ENCODE measurements at places on chromosomes 1 and 21.

DNA sequence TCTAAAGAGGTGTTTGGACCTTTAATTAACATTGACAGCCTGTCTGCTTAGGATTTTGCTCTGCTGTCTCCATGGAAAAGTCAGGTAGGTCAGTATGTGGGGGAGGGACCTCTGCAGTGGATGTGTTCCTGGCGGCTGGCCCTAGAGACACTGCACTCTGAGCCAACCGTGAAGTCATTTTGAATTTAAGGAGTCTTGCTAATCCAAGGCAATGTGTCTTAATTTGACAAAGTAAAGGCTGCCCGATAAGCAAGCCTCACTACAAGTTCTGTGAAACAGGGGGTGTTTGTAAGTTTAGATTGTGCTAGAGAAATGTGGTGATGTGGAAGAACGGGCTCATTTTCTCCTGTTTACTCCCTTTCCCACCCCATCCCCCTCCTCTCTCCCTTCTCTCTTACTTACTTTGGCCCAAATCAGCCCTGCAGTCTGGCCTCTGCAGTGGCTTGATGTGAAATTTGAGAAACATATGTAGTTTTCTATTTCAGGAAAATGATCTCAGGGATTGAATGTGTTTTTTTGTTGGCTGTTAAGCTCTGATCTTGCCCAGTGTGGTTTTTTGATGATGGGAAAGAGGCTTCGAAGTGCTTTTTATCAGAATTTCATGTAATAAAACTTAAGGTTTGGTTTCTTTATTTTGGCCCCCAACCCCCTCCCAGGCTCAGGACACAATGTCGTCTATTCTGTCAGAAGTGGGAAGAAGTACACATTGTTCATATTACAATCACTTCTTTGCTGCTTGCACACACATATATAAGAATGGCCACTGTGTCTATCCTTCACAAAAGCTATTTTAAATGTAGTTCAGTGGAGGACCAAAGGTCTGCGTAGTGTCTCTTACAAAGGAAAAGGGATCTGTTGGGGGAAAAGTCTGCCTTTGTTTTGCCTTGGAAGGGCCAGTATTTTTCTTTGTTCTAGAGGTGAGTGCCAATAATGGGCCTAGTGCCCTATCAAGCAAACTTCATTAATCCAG is 96.6 kb downstream of the FGGY start:
- no peak for DNase-seq

GRCh38 chr1:152654110-152654509 is 9.1 kb upstream of the LCE2D start:
- peak; percentile 67 for DNase-seq

- no peak for DNase-seq
These were observed 3.6 kb downstream of the CR1L start for GRCh38 chr1:207648334-207649209.

DNA sequence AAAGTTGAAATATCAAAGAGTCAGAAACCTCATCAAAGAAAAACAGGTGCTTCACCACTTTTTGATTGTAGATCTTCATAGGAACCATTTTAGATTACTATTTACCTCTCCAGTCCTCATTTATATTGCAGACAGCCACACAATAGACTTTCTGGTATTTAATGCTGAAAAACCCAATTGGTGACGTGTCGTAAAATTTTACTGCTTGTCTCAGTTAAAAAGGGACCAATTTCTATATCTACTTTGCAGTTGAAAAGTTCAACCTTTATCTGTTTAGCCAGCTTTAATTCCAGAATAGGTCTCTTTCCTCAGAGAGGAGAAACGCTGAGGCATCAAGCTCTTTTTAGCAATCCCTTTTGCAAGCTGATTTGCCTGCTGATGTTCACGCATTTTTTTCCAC is 1722.4 kb downstream of the PLA2G4A start:
- no peak for DNase-seq

DNA sequence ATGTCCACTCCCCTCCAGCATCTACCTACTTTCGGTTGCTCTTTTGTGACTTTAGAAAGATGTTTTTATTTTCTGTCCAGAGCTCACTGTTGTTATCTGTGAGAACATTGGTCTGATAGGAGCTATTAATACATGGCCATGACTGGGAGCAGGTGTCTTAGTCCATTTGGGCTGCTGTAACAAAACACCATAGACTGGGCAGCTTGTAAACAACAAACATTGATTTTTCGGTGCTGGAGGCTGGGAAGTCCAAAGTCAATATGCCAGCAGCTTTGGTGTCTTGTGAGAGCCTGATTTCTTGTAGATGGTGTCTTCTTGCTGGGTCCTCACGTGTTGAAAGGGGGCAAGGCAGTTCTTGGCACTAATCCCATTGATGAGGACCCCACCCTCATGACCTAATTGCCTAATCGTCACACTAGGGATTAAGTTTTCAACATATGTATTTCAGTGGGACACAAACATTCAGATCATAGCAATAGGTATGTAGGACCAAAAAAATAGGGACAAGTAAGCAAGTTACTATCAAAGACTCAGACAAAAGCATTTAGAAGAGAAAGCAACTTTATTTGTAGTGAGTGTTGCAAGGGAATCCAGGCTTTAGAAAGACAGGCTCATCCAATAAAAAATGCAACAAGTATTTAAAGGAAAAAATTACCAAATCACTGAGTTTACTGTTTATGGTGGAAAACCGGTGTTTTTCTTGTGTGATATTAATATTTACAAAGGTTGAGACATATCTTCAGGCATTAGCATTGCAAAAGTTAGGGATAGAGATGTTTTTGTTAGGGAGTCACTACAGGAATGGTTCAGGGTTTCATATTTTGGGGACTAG is 55.2 kb upstream of the WDR26 start:
- no peak for DNase-seq

GRCh38 chr1:2532485-2533160 is 2.6 kb upstream of the HES5 start:
- no peak for DNase-seq

- DNase-seq = peak; percentile 39
These were observed 37.1 kb upstream of the NBL1 start for GRCh38 chr1:19606817-19607642.

GRCh38 chr21:46100020-46100419 is 2.1 kb downstream of the COL6A2 start:
- no peak for DNase-seq

DNA sequence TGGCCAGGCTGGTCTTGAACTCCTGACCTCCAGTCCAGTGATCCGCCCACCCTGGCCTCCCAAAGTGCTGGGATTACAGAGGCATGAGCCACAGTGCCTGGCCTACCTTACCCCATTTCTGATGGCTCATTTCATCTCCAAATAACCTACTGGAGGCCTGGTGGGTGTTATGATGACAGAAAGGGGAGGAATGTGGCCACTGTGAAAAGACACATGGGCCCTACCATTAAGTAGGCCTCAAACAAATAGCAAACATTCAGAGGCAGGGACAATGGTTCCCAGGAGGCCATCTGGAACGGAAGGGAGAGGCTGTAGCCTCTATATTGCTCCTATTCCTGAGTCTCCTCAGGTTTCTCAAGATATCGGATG is 932 bp upstream of the FCRLA start:
- no peak for DNase-seq

- no peak for DNase-seq
These were observed 4.4 kb downstream of the TMEM200B start for GRCh38 chr1:29119121-29119929.

DNA sequence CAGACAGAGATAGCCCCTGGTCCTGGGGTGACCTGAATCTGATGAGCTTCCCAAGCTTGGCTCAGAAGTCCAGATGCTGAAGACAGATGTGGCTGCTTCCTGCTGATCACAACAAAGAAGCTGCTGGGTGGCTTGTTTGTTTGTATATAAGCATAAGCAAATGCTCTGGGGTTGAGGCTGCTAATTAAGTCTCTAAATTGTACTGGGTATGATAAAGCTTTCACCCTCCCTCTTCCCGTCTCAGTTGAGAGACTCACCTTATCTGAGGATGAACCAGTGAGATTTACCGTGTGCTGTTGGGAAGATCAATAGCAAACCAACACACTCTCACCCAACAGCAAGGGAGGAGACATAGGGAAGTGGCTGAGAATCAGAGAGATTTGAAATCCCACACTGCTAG is 42.0 kb downstream of the DAB1 start:
- no peak for DNase-seq

DNA sequence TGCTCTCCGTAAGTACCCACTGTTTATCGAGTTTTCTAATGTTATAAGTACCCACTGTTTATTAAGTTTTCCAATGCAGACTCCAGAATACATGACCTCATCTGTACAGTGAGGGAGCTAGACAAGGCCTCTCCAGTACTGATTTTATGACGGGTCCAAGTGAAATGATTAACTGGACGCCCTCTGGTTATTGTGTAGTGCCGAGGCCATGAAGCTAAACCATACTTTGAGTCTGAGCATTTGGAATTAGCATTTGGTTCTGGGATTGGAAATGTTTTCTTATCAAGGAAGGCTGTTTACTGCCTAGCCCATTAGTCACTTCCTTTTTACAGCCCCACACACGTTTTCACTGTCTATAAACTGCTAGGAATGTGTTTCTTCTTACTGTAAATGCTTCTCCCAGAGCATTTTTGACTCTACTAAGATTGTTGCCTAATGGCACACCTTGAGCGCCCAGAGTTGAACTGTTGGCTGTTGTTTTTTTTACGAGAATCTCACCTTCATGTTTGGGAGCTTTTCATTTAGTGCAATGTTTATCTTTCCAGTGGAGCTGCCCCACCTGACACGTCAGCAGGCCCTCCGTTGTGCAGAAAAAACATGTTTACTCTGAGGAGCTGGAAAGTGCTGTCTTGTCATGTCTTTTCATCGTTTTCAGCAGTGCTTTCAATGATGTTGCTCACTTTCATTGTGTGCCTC is 26.9 kb downstream of the SPATA46 start:
- no peak for DNase-seq

DNA sequence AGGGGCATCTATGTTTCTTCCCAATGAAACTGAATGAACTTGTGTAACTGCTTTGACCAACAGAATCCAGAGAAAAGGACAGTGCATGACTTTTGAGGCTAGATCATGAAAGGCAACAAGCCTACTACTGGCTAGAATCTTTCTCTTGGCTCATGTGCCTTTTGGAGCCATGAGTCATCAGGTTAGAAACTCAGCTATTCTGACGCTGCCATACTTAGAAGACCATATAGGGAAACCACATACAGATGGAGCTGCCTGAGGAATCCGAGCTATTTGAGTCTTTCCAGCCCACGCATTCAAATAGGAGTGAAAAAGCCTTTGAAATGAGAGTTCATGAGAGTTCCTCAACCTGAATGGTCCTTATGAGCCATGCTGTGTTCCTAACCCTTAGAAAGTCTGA is 738.5 kb upstream of the CHRM3 start:
- DNase-seq = no peak

DNA sequence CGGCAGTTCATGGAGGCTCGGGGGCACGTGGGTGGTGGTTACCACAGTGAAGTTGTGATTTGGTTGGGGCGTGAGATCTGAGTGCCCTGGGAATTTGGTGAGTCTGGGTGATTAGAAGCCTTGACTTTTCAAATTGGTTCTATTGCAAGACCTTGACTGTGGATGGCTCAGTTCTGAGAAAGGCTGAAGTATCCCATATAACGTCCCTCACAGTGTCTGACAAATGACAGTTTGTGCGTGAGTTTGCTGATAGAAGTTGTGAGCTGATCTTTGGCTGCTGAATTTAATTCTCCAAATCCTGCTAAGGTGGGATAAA is 549 bp downstream of the MSH4 start:
- no peak for DNase-seq

- no peak for DNase-seq
These were observed 31.3 kb downstream of the SDCCAG8 start for GRCh38 chr1:243287123-243287460.

- no peak for DNase-seq
These were observed 489.7 kb downstream of the NPHP4 start for GRCh38 chr1:5502311-5503194.

GRCh38 chr1:56056438-56057287 is 522.7 kb downstream of the PLPP3 start:
- no peak for DNase-seq

GRCh38 chr1:207811319-207811718 is 59.5 kb downstream of the CD46 start:
- no peak for DNase-seq

GRCh38 chr1:207922554-207922953 is 11.6 kb upstream of the CD34 start:
- no peak for DNase-seq

GRCh38 chr1:222794656-222795474 is 20.0 kb upstream of the DISP1 start:
- DNase-seq = no peak

GRCh38 chr1:247746391-247746935 is 1.5 kb downstream of the OR14A2 start:
- no peak for DNase-seq

- DNase-seq = no peak
These were observed 19.3 kb downstream of the KAZN start for GRCh38 chr1:14617791-14618190.

DNA sequence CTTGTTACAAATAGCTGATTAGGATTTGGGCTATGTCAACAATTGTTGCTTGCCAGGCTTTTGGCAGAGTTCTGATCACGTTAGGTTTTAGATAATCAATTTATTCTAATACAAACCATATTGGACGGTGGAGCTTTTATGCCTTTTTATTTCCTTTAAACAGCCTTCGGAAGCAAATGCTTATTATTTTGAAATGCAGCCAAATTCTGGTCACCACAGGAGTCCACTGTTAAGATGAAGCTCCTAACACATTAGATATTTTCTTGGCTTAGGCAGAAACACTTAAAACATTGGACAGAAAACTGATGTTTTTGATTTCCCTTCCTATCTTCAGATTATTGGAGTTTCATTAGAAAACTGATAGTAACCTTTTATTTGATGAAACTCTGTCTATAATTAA is 82.9 kb downstream of the CENPF start:
- no peak for DNase-seq

- DNase-seq = peak; percentile 42
These were observed 32.4 kb downstream of the PRMT2 start for GRCh38 chr21:46667741-46668380.

DNA sequence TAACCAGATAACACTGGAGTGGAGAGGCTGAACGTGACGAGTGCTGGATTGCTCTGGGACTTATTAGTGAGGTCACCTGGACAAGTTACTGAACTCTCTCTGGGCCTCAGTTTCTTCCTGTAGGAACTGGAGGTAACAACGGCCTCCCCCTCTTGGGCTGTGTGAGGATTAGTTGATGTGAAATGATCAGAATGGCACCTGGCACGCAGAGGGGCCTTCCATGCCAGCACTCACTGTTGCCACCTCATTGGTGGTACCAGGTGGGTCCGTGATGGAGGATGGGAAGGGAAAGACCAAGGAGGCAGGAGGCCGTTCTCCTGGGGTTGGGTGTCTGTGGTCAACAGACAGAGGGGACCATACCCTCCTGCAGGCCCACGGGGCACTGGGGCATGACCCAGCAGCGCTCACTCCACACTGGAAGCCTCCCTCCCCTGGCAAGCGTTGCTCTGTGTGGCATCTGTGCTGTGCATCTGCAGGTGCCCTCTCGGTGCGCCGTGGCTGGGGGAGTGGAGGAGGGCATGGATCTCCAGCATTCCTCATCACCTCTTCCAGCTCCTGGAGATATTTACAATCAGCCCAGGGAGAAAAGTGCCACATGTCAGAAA is 349.5 kb upstream of the VAMP3 start:
- DNase-seq = no peak

- no peak for DNase-seq
These were observed 37.5 kb downstream of the QSOX1 start for GRCh38 chr1:180192172-180192571.
